ENCODE measurements at places on chromosomes 5 and 9.

- DNase-seq: no peak
Observed at GRCh38 chr5:135437422-135437795, 9.7 kb downstream of the DCANP1 start.

DNA sequence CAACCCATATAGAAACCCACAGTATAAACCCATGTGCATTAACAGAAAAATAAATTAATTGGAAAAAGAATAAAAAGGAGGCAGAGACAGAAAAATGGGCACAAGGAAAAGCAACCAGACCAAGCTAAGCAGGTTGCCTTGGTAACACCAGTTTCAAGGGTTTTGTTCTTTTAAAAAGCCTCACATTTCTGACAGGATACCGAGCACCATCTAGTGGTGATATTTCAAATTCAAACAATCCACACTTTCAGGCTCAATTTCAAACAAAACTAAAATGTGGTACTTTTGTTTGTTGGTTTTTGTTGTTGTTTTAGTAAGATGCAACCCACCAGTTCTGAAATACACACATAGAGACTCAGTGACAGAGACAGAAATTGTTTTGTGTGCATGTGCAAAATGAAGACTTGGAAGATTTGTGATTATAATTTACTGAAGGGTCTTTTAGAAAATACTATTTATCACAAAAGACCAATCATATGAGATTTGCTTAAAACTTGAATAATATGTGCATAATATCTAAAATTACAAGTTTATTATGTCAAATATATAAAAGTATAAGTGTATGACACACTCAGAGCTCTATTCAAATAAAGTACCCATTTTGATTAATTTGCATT lies 318.2 kb downstream of the SLCO4C1 start:
- no peak for DNase-seq

- DNase-seq: no peak
Observed at GRCh38 chr5:72662305-72662704, 154.2 kb upstream of the TNPO1 start.

DNA sequence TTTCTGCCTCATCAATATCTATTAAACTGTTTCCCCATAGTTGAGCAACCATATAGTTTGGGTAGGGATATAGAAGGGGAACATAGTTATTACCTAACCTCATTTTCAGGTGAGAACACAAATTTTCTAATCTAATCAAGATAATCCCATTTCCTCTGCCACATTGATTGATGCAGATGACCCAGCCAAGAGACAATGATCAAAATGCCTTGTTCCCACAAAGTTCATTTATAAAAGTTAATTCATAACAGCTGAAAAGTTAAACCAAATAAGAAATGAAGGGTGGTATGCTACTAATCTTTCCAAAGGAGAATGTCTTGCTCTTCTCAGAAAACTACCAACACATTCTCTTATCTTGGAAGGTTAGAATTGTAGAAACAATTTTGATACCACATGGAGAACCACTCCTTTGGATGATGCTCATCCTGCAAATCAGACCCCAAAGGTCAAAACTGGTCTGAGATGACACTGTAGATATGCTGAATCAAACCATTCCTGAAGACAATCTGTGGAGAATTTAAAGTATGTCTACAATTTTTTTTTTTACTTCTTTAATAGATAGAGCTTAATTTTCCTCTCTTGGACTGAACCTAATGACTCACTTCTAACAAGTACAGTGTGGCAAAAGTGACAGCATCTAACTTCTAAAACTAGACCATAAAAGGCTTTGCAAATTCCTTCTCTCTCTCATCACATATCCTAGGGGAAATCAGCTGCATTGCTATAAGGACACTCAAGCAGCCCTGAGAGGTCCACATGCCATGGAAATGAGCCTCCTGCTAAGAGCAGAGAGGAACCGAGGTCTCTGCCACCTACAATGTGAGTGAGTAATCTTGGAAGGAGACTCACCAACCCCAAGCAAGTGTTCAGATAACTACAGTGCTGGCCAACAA lies 586.7 kb upstream of the TUSC1 start:
- no peak for DNase-seq

GRCh38 chr9:131116281-131117120 lies 8.9 kb upstream of the NUP214 start:
- no peak for DNase-seq

DNA sequence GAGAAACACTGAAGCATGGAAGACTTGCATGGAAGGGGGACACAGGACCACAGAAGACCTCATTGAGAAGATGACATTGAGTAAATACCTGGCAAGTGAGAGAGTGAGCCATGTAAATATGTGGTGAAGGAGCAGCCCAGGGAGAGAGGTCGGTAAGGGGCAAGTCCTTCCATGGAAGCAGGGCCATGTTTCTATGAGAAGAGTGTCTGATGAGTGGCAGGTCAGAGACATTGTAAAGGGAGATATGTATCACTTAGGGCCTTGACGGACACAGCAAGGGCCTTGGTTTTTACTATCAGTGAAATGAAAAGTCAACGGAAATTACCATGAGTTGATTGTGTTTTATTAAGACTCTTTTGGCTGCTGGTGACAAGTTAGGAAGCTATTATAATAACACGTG lies 336.4 kb downstream of the PLK2 start:
- DNase-seq: no peak

DNA sequence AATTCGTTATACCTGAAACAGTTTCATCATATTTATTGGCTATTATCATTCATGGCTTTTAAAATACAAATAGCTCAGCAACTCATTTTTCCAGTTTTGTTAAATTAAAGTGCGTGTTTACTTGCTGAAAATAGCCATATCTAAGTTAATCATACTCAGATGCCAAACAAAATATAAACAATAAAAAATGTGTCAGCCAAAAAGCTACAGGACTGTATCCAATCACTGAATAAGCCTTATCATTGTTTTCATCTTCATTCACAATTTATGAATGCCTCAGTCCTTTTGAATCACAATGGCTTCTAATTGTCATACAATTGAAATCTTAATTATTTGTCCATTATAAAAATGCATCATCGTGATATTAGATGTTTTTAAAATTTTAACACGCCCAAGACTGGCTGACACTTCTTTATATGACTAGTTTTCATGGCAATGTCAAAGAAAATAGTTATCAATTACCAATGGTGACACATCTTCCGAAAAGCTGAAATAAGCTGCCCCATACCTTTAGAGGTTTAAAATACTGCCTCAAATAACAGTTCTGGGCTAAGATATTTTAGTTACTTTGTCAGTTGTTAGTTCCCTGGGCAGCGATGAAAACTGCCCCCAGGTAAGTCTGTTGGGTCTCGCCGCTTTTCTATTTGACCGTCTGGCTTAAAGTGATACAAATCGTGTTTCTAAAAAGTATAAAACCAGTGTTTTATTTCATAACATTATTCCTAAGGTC lies 1.8 kb downstream of the NFIB start:
- DNase-seq: no peak

DNA sequence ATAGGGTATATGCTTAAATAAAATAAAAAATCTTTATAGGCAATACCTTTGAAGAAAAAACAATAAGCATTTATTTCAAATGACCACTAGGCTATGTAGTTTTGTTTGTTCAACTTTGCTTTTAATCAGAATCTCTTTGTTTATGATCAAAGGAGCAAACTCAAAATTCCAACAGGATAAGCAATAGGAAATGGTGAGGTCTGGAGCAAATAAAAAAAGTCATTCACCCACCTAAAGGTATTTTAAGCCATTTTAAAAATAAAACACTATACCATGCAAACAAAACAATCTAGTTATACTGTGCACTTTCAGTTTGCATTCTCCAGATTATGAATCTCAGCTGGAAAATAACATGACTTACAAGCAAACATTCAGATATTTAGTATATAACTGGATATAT lies 35.3 kb upstream of the CYFIP2 start:
- no peak for DNase-seq

DNA sequence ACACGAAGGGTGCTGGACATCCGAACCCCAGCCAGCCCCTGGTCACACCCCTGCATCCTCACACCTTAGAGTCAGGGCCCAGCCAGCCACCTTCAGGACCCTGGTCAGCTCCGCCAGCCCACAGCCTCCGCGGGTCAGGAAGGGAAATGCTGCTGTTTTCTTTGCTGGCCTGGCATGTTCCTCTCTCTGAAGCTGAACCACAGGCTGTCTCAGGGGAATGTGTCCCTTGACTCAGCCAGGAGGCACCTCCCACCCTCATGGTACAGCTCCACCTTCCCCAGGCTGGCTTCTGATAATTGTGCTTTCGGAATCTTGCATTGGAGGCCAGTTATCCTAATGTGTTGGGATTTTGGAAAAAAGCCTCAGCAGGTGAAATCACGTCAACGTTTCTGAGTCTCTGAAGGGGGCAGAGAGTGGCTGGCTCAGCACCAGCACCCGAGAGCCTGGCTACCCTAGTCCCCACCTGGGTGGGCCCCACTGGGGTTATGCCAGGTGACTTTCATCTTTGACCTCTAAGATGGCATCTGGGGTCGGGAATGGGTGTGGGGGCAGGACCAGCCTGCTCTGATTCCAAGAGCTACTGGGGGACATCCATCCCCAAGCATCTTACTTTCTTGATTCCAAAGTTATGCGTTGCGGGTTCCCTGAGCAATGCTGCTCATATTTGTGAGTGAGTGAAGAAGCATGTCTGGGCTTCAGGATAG lies 9.8 kb upstream of the OLFM1 start:
- DNase-seq: no peak

DNA sequence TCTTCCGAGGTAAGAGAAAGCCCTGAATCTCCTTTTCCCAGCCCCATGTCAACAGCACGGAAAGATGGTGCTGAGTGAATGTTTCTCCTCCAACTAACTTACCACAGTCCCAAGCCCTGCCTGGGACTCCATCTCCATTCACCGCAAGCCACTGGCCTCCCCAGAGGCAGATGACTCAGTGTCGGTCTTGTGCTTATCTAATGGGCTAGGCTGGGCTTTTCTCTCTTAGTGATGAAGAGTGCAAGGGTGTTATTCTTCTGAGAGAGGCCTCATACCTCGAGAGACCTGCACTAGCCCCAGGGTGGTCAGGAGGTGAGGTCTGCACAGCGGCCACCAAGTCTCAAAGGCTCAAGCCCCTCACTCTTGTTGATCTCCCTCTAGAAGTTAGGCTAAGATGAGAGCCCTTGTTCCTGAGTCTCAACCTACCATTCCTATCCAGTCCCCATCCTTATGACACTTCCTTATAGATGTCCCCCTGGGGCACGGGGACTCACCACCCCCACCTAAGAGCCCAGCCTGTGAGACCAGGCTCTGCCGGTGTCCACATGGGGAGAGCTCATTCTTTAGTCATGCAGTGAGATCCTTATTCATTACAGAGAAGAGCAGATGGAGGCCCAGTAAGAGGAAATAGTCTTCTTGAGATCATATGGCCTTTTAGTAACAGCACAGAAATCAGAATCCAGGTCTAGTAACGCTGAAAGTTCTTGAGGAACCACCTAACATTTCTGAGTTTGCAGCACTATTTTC lies 127.0 kb downstream of the SAXO1 start:
- DNase-seq: no peak

GRCh38 chr5:92401-93220 lies 643 bp downstream of the PLEKHG4B start:
- DNase-seq: no peak

- no peak for DNase-seq
Observed at GRCh38 chr5:143491646-143492045, 88.2 kb upstream of the NR3C1 start.

DNA sequence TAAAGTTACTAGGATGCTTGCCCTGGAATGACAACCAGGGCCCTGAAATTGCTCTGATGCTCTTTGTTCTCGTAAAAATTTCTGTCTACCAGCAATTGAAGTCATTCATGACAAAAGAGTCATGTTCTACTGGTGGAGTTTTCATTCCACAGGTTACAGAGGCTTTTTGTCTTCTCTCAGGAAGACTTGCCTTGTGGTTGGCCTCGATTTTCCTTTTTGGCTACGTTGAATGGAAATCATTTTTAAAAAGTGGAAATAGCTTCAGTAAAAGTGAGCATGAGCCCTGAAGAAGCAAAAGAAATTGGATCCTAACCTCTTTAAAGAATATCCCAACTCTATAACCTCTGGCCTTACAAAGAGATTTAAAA lies 255.2 kb downstream of the AOPEP start:
- no peak for DNase-seq

GRCh38 chr5:124963236-124963919 lies 216.9 kb upstream of the ZNF608 start:
- no peak for DNase-seq

GRCh38 chr5:178454303-178454702 lies 135.9 kb downstream of the COL23A1 start:
- no peak for DNase-seq

DNA sequence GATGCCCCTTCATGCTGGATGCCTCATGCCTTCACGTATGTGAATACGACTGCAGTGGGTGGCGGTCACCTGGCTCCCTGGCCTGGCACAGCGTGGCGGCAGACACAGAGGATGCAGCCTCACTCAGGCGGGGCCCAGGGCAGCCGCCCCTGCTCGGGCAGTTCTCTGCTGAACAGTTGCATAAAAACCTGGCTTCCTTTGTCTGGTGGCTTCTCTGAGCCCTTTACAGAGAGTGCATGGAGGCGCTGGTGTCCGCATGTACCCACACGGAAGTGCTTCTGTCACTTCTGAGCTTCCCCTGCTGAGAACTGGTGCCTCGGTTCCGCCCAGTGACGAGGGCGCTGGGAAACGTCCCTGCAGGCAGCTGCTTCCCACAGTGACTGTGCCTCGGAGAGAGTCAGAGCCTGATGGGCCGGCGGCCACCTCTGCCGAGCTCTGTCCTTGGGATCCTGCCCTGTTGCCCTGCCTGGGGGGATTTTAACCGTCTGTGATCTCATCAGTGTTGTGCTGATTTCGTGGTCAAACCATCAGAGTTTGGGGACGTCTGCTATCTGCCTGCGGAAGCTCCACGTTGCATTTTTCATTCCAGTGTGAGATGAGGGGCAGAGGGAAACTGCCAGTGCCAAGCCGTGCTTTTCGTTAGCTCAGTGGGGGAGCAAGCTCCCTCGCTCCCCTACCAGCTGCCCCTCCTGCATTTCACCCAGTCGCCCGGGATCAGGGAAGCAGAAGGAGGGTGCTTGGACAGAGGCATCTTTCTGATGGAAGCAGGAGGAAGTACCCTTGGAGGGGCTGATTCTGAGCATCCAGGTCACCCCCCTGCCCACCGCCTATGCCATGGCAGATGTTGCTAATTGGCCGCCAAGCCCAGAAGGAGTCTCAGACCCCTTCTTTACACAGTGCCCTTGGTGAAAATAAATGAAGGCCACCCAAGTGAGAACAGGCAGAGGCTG lies 153.0 kb upstream of the COL5A1 start:
- DNase-seq: no peak

DNA sequence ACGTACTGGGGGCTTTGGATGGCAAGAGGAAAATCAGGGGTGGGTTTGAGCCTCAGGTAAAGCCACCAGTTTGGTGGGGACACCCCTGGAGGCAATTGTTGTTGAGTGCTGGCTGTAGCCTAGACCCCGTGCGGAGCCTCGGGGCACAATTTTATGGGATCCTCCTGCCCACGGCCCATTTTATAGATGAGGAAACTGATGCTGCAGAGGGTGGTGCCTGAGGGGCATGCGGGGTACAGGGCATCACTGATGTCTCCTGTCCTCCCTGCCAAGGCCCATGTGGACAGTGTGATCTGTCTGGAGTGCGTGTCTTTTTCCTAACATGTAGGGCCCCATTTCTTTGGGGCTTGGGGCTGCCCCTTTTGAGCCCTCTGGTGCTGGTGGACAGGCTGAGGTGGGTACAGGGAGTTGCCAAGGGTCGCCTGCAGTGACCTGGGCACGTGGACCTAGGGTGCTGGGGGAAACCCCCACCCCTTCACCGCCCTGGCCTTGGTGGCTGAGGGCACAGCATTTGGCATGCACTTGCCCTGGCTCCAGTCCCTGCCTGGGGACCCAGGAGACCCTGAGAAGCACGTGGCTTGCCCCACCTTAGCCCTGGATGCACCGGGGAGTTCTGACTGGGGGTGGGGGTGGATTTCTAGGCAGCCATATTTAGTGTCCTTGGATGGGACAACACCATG lies 22.1 kb downstream of the WNK2 start:
- DNase-seq: no peak

- DNase-seq: no peak
Observed at GRCh38 chr5:180387798-180388197, 34.7 kb upstream of the GFPT2 start.

Data from effector CD4-positive, alpha-beta T cell (primary cell).